Activated T-helper 2 cell treated with anti-CD3 and anti-CD28 coated beads, Interferon-gamma antibody, Interleukin-2, Interleukin-4, amounts not matched to agents 10 μg/mL and 5 μg/mL and 100 μg/mL, durations not matched to agents 14 hours and 24 hours and 36 hours (primary cell): ENCODE measurements at places on chromosomes 2 and 18.
A peak's percentile ranks its signal among the peaks of the same experiment; 100 is the strongest.

DNA sequence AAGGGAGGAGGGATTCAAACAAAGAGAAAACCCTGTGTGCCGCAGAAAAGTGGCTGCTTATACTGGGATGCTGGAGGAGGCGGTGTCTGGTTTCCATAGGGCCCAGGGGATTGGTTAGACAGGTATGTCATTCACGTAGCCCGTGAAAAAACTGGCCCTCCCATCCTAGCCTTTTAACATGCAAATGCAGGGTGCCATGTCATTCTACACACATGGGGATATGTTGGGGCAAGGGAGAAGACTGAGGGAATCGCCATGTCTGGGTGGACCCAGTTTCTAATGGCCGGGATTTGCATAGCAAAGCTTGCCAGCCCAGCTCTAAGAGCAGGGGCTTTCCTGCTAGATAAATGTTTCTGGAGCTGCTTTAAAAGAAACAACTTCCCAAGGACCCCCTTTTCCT, 8.2 kb upstream of the RNU2-63P start:
- H3K4me3 ChIP-seq = no peak overlapping the region
- H3K27me3 ChIP-seq = no peaks in the 10 kb centered on the region
- DNase-seq = no peak
- H3K4me1 ChIP-seq = peaks cover 12% of the 10 kb centered on the region

DNA sequence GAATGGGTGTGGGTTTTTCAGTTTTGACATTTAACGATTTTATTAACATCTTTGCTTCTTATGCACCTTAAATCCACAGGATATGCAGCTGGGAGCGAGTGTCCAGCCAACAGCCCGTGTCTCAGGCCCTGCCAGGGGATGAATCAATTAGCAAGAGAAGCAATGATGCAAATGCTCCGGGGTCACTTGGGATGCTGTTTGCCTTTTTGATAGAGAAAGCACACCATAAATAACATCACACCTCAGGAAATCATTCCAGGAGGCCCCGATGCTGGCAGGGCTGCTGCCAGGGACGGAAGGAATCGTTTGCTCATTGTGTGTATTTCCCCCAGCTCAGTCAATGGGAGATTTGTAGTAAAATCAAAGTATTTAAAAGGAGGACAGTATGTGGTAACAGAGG, 394.0 kb upstream of the HNRNPA3 start:
- DNase-seq = no peak
- peaks cover 10% of the 10 kb centered on the region for H3K27me3 ChIP-seq
- peaks cover 12% of the 10 kb centered on the region for H3K4me1 ChIP-seq
- no peaks in the 10 kb centered on the region for H3K36me3 ChIP-seq

- peaks cover 3% of the 10 kb centered on the region for H3K36me3 ChIP-seq
- no peak for DNase-seq
- peak overlapping the region; percentile 92 for H3K27ac ChIP-seq
- no peaks in the 10 kb centered on the region for H3K27me3 ChIP-seq
These were observed 174.0 kb downstream of the TGIF1 start for GRCh38 chr18:3623769-3624545.

DNA sequence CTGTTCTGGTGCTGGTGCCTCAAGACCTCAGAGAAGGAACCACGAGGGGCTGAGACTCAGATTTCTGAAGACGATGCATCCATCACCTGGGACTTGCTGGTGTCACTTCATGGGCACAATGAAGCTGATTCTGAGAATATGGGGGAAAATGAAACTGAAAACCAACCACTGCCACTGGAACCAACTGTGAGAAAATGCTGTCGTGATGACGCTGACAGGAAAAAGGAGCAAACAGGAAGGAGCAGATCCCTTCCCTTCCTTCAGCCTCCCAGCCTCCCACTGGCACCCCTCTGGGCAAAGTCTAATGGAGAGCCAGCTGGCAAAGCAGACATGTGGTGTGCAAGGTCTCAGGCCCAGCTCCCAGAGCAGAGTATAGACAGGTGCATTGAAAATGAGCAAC, 109.7 kb downstream of the FOXI3 start:
- H3K4me3 ChIP-seq = no peak overlapping the region
- H3K27ac ChIP-seq = no peak overlapping the region
- no peak for DNase-seq
- H3K27me3 ChIP-seq = peaks cover 13% of the 10 kb centered on the region

GRCh38 chr2:74515271-74515980, 1.2 kb downstream of the TLX2 start:
- H3K4me3 ChIP-seq = peak overlapping the region; percentile 77
- peaks cover 14% of the 10 kb centered on the region for H3K36me3 ChIP-seq
- DNase-seq = no peak
- no peak overlapping the region for H3K27ac ChIP-seq
- H3K4me1 ChIP-seq = peaks cover 20% of the 10 kb centered on the region

GRCh38 chr2:219475697-219476651, 22.7 kb upstream of the GMPPA start:
- H3K27ac ChIP-seq = no peak overlapping the region
- H3K4me1 ChIP-seq = peaks cover 4% of the 10 kb centered on the region
- peaks cover 4% of the 10 kb centered on the region for H3K27me3 ChIP-seq
- no peaks in the 10 kb centered on the region for H3K36me3 ChIP-seq

- DNase-seq = no peak
- H3K4me1 ChIP-seq = no peaks in the 10 kb centered on the region
- no peak overlapping the region for H3K27ac ChIP-seq
- no peaks in the 10 kb centered on the region for H3K36me3 ChIP-seq
- no peak overlapping the region for H3K4me3 ChIP-seq
These were observed 249.5 kb upstream of the KLHL14 start for GRCh38 chr18:33022370-33022769.

- peaks cover 13% of the 10 kb centered on the region for H3K4me1 ChIP-seq
- H3K27ac ChIP-seq = no peak overlapping the region
These were observed 4.0 kb downstream of the IFT172 start for GRCh38 chr2:27485496-27485895.

- no peak for DNase-seq
- H3K4me3 ChIP-seq = no peak overlapping the region
- H3K36me3 ChIP-seq = no peaks in the 10 kb centered on the region
- H3K4me1 ChIP-seq = peaks cover 1% of the 10 kb centered on the region
- no peak overlapping the region for H3K27ac ChIP-seq
These were observed 77.8 kb downstream of the RAPGEF4 start for GRCh38 chr2:172813314-172813888.

DNA sequence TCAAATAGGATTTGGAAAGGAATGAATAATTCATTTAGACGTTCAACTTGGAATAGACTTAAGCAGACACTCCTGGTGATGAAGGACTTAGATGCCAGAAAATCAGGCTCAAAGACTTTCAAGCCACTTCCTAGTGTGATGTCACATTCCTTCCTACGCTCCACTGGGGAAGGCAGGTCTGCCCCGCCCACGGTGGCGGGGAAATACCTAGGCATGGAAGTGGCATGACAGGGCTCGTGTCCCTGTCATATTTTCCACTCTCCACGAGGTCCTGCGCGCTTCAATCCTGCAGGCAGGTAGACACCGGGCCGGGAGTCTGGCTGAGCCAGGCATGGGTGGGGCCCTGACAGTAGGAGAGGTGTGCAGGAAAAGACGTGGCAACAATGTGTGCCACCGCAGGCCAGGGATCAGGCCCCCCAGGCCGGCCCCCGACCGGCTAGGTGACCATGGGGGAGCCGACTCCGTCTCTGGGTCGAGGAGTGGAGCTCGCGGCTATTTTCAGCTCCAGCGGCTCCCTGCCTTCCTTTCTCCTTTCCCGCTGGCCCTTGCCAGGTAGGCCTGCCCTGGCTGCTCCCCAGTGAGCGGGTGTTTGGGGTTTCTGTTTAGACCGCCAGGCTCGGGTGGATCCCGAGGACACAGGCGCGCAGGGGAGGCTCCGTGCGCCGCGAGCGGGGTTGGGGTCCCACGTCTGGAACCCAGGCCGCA, at the start of gene IL1RL2:
Gene IL1RL2 (plus strand): TSS at position 233 of the 705 bp plus-strand sequence. CDS start 845 bp downstream, outside the sequence.
- peaks cover 17% of the 10 kb centered on the region for H3K4me1 ChIP-seq
- H3K4me3 ChIP-seq = peak within 1 kb of the TSS; percentile 69
- DNase-seq = no peak
- H3K36me3 ChIP-seq = no peaks in the 10 kb centered on the region
- H3K27me3 ChIP-seq = peaks cover 30% of the 10 kb centered on the region
- H3K27ac ChIP-seq = no peak within 1 kb of the TSS

- no peak overlapping the region for H3K4me3 ChIP-seq
- H3K27me3 ChIP-seq = no peaks in the 10 kb centered on the region
- no peak overlapping the region for H3K27ac ChIP-seq
- H3K4me1 ChIP-seq = no peaks in the 10 kb centered on the region
- no peaks in the 10 kb centered on the region for H3K36me3 ChIP-seq
These were observed 299.2 kb upstream of the CWC22 start for GRCh38 chr2:180306346-180306745.

GRCh38 chr2:18519914-18520450, 40.5 kb downstream of the RDH14 start:
- no peak overlapping the region for H3K27ac ChIP-seq
- peaks cover 2% of the 10 kb centered on the region for H3K27me3 ChIP-seq
- no peaks in the 10 kb centered on the region for H3K4me1 ChIP-seq
- H3K4me3 ChIP-seq = no peak overlapping the region

- no peak overlapping the region for H3K27ac ChIP-seq
- no peaks in the 10 kb centered on the region for H3K4me1 ChIP-seq
- DNase-seq = no peak
- H3K36me3 ChIP-seq = no peaks in the 10 kb centered on the region
These were observed 60.6 kb downstream of the MTCL1 start for GRCh38 chr18:8765783-8766463.

GRCh38 chr2:234671716-234672115, 174.8 kb upstream of the ARL4C start:
- no peak overlapping the region for H3K4me3 ChIP-seq
- no peaks in the 10 kb centered on the region for H3K4me1 ChIP-seq
- H3K27ac ChIP-seq = no peak overlapping the region
- no peaks in the 10 kb centered on the region for H3K36me3 ChIP-seq

DNA sequence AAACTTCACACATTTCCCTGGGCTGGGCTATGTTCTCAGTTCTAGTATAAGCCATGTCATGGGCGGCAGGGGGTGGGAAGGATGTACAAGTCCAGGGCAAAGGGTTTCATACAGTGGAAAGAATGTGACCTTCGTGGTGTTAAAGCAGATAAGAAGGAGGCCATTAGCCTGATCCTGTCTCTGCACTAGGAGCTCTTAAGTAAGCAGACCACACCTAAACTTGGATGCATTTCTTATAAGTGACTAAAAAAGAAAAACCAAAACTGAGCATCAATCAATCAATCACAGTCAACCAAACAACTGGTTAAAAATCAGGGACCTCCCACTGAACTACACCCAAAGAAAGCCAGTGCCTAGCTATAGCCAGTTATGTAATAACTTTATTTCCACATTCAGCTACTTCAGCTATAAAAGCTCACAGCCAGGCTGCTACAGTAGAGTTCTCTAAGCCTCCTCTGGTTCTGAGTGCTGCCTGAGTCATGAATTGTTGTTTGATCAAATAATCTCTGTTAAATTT, 46.8 kb upstream of the RIOK3 start:
- DNase-seq = no peak
- H3K4me3 ChIP-seq = no peak overlapping the region
- H3K27me3 ChIP-seq = no peaks in the 10 kb centered on the region
- H3K36me3 ChIP-seq = no peaks in the 10 kb centered on the region

GRCh38 chr18:50679656-50680055, 119.8 kb downstream of the MAPK4 start:
- no peak overlapping the region for H3K4me3 ChIP-seq
- no peak for DNase-seq
- H3K27me3 ChIP-seq = peaks cover 1% of the 10 kb centered on the region
- H3K36me3 ChIP-seq = no peaks in the 10 kb centered on the region
- H3K4me1 ChIP-seq = no peaks in the 10 kb centered on the region

DNA sequence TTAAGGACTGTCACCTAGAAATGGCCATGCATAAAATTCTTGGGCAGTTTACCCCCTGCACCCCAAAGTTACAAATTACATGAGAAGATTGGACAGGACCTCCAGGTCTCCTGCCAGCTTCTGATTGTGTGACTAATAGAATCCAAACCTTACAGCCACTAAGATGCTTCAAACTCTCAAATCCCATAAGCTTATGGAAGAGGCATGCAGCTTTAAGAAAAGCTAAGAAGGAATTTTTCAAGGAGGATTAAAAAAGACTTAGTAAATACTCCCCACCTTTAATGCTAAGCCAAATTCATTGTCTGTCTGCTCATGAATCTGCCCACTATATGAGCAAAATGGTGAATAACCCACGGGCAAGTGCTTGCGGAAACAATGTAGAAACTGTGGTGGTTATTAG, 86.3 kb downstream of the MAIP1 start:
- peaks cover 3% of the 10 kb centered on the region for H3K27me3 ChIP-seq
- H3K36me3 ChIP-seq = no peaks in the 10 kb centered on the region
- DNase-seq = no peak
- no peak overlapping the region for H3K27ac ChIP-seq

GRCh38 chr2:18124116-18124835, 245.8 kb downstream of the KCNS3 start:
- DNase-seq = no peak
- H3K4me3 ChIP-seq = no peak overlapping the region
- no peak overlapping the region for H3K27ac ChIP-seq

DNA sequence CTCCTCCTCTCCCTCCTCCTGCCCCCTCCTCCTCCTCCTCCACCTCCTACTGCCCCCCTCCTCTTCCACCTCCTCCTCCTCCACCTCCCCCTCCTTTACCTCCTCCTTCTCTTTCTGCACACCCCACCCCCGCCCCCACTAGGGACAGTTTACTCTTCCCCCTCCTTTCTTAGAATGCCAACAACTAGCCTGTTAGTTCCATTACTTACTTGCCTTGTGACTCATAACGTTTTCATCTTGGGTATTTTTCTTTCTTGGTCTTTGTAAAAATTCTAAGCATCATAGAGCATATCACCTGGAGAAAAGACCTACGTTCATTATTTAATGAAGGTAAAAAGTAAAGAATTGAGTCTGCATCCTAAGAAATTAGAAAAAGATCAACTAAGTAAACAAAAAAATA, 165.3 kb downstream of the NEDD4L start:
- H3K27me3 ChIP-seq = peaks cover 18% of the 10 kb centered on the region
- no peak for DNase-seq
- no peak overlapping the region for H3K27ac ChIP-seq

GRCh38 chr18:46748466-46748865, 8.4 kb downstream of the ST8SIA5 start:
- no peak overlapping the region for H3K4me3 ChIP-seq
- H3K27ac ChIP-seq = no peak overlapping the region
- no peaks in the 10 kb centered on the region for H3K4me1 ChIP-seq
- no peak for DNase-seq

GRCh38 chr2:38370664-38371063, 6.4 kb downstream of the ATL2 start:
- no peak for DNase-seq
- H3K4me3 ChIP-seq = no peak overlapping the region
- H3K36me3 ChIP-seq = peaks cover 17% of the 10 kb centered on the region
- no peak overlapping the region for H3K27ac ChIP-seq
- H3K27me3 ChIP-seq = no peaks in the 10 kb centered on the region
- H3K4me1 ChIP-seq = peaks cover 28% of the 10 kb centered on the region
